ENCODE measurements at places on chromosomes 4 and X.

DNA sequence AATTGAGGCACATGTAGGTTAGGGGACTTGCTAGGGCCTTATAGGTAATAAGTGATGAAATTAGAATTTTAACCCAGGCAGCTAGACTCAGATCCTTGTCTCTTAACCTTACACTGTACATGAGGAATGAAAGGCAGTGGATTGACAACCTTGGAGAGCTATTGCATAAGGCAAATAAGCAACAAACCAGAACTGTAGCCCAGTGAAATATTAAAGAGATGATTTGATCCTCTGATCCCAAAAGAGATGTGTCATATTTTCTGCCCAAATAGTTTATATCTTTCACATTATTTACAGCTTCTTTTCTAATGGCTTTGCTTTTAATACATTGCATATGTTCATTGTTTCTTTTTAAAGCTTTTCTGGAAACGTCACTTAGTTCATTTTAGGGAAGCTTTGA, 252.6 kb downstream of the ANK2 start:
- DNase-seq: no peak

GRCh38 chrX:39896951-39897740, 200.6 kb downstream of the BCOR start:
- DNase-seq: no peak

- no peak for DNase-seq
These were observed 877 bp downstream of the JAKMIP1 start for GRCh38 chr4:6199422-6199921.

DNA sequence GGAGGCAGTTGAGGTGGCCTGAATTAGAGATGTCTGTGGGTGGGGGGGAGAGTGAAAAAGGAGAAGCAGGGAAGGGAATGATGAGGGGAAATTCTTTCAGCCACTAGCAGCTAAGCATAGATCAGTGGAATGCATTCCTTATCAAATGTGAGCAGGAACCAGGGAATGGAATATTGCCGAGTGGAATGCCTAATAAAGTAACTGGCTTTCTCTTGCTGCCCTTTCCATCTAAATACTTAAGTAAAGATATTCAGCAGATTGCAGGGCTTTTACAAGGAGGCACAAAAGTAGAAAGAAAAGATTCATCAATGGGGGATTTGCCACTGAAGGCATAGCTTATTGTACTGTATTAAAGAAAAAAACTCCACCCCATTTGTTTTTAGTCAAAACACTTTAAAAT, 263.0 kb upstream of the RPS6KA3 start:
- no peak for DNase-seq

- no peak for DNase-seq
These were observed 47.7 kb downstream of the SPRY1 start for GRCh38 chr4:123444290-123444731.

DNA sequence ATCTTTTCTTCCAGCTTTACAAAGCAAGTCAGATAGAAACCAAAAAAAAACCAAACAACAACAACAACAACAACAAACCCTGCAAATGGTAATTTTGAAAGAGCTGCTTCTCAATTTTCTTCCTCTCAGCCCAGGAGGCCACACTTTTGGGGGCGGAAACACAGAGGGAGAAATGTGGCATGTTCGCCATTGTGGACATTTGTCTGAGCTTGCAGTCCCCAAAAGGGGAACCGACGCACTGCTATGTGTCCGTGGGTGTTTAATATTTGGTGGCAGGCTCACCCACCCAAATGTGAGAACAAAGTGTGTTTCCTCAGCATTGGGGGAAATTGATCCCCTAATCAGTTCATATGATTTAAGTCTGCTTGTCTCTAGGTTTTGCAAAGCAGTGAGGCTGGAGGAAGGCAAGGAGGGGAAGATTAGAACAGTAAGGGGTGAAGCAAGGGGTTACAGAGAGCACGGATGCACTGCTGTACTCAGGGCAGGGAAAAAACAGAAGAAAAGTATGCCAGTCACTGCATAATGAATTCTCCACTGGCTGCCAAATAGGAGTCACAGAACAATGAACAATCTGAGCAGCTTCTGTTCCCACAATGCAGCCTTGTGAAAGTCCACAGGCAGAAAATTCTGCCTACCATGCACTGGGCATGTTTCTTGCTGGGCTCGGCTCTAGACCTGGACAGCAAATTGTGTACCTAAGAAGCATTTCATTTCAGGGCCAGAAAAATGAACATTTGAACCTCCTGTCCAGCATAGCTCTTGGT, 74.7 kb upstream of the GPM6B start:
- no peak for DNase-seq

GRCh38 chr4:128347175-128347868, 59.7 kb upstream of the PGRMC2 start:
- no peak for DNase-seq

DNA sequence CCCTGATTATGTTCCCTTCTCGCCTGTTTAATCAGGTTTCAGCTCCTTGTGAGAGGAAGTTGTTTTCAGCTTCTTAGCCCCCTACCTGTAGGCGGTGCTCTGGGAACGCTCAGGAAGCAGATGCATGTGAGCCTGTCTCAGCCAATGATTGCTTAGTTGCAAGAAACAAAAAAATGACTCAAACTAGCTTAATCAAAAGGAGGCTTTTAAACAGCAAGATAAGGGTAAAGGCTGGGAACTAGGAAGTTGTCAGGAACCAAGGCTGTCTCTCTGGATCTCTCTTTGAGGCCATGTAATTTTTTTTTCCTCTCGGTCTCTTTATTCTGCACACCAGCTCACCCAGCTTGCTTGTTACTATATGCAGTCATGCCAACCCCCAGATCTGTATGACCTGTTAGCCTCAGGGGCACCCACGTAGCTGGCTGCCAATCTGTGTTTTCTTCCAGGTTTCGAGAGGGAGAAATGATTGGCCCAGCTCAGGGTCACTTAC, 109.1 kb downstream of the PTTG2 start:
- no peak for DNase-seq

- no peak for DNase-seq
These were observed 13.8 kb upstream of the ATOH1 start for GRCh38 chr4:93814722-93815121.

DNA sequence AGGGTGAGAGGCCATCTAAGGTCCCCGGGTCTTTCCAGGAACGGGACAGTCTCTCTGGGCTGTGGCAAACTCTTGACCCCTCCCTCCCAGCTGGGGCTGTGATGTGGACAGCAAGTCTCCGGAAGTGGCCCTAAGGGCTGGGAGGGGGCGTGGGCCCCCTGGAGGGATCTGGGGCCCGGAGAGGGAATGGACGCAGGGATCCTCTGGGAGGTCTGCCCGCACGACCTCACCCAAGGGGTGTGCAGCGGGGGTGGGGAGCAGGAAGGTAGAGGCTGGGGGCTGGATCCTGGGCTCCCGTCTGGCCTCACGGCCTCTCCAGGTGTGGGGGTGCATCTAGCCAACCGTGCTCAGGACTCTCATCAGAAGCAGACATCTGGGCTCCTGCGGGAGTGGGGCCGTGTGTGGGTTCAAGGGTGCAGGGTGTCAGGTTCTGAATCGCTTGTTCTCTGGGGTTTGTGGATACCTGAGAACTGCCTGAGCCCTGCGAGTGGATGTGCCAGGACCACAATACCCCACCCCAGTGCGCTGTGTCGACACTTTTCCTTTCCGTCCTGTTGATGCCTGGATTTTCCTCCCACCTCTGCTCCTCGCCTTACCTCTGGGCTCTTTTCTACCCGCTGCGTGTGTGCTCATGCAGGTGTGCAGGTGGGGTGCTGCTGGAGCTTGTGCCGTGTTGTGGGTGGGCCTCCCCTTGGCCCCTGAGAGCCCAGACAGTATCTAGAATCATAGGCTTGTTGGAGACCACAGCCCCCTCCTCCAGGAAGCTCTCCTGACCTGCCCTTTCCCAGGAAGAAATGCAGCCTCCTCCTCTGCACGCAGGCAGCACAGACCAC, 915 bp downstream of the CPZ start:
- DNase-seq: no peak

GRCh38 chrX:152137771-152138387, 498 bp downstream of the MAGEA10 start:
- DNase-seq: no peak

GRCh38 chr4:38310446-38311043, 350.3 kb downstream of the PTTG2 start:
- DNase-seq: no peak

- no peak for DNase-seq
These were observed at the start of gene MAP9 for GRCh38 chr4:155376387-155377268. MAP9 (minus strand) TSS chr4:155376965; CDS start chr4:155375850, 1,115 bp downstream.

GRCh38 chrX:97843200-97843811, 959.6 kb downstream of the RPA4 start:
- DNase-seq: no peak

- DNase-seq: peak; percentile 77
These were observed 31.6 kb downstream of the MTHFD2L start for GRCh38 chr4:74189331-74190043.

- DNase-seq: no peak
These were observed 58.7 kb downstream of the GPRIN3 start for GRCh38 chr4:89248879-89249281.

- DNase-seq: no peak
These were observed 3.5 kb upstream of the CDKL2 start for GRCh38 chr4:75633846-75634245.

DNA sequence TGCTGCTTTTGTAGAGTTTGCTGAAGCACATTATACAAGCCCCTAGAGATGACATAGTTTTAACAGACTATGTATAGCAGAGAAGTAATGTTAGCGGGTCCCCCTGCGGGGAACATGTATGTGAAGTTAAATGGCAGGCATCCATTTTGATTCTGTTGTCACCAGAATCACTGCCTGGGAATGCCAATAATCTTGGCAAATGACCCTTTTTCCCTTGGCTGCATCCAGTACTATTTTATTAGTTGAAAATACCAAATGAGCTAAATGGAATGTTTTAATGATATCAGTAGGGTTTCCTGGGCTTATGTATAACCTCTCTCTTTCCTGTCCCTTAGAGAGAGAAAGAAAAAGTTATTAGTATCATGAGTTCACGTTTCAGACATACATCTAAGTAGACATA, 93.6 kb downstream of the LIMCH1 start:
- no peak for DNase-seq

DNA sequence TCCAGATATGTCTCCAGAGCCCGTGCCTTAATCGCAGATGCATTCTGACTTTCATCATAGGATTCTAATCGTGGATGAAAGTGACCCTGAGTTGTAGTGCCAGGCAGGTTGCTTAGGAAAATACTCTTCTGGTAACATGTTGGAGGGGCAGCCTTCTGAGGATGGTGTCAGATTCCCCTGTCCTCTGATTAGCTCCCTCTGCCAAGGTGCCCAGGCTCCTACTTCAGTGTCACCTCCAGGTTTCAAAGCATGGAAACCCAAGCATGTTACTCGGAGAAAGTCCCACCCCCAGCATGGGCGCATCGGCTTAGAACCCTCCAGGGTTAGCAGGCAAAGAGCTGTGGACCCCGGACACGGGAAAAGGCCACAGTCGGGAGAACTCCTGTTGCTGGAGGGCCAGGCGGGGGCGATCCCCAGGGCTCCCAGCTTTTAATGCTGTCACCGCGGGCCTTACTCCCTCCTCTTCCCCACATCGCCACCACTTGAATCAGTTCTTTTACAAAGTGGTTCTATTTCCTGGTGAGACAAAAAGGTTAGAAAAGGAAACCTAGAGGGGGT, 44.5 kb downstream of the TRIM2 start:
- DNase-seq: no peak

DNA sequence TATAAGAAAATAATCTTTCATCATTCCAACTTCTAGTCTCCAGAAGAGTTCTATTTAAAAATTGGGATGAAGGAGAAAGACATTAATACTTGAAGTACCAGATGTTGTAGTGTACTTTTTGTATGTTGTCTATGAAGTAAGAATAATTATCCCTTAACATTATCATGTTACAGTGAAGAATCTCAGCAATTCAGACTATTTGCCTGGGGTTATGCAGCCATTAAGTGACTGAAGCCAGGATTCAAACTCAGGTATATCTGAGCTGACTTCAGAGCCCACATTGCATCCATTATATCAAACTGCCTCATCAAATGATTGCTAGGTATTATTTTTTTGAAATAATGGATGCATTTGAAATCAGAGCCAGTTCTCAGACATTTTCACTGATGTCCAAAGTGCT, 76.1 kb upstream of the FHDC1 start:
- no peak for DNase-seq

DNA sequence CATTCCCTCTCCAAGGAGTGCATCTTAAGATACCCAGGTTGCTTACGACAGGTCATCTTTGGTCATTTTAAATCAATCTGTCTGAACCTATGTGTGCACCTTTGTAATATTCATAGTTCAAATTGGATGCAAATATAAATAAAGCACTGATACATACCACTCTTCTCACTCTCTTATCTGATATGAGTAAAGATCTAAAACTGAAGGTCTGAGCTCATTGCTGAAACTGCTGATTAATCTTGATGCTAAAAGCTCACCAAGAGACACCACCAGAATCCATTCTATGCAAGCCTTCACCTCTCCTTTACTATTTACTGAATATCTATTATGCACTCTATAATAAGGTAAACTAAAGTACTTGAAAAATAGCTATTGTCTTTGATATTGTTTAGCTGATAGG, 16.6 kb downstream of the HSD17B13 start:
- no peak for DNase-seq

GRCh38 chrX:63746278-63746677, 38.7 kb downstream of the ARHGEF9 start:
- DNase-seq: no peak

DNA sequence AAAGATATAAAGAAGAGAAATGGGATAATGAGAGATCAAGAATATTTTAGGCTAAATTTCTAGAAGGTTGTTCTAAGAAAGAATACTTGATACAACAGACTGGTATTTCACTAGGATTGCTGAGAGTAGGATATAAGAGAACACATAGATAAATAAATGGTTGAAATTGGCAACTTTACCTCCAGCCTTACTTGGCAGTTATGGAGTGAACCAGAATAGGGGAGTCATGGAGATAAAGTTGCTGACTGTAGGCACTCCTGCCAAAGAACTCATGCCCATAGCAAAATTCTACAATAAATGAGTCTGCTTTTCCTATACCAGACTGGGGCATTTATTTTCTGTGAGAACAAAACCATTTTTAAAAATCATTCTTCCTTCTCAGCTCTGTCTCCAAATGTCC, 26.4 kb upstream of the MMRN1 start:
- no peak for DNase-seq

DNA sequence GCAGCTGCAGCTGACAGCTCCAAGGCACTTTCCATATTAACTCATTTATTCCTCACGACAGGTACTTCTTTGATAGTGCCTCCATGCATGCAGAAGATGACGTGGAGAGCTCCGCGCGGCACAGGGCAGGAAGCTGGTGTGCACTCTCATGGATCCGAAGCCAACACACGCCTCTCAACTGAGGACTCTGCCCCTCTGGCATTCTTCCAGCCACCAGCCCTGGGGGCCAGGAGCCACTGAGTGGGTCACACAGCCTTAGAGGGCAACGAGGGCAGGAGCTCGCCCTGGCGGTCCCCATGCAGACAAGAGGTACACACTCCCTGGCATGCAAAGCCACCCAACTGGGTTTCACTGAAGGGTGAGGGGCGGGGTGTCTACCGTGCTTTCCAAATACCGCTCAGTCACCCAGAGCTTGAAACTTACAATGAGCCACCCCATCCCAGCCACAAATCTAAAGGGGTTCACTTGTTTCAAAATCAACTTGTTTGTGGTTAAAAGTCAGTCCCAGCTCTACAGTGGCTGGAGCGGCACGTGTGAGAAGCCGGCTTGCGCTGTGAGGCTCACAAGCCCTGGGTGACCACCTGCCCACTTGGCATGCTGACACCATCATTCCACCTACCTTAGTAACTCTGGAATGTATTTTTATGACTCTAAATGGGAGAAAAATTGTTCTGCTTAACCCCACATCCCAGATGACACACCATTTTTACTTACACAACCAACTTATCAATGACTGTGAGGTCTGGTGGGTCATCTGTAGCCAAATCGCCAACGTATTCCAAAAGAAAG, 16.2 kb downstream of the NOP14 start:
- no peak for DNase-seq
